ENCODE measurements at places on chromosomes 2 and 18.
A peak's percentile ranks its signal among the peaks of the same experiment; 100 is the strongest.

- DNase-seq, result no peak
Measured at GRCh38 chr2:165448406-165448805, 21.1 kb upstream of the CSRNP3 start.

DNA sequence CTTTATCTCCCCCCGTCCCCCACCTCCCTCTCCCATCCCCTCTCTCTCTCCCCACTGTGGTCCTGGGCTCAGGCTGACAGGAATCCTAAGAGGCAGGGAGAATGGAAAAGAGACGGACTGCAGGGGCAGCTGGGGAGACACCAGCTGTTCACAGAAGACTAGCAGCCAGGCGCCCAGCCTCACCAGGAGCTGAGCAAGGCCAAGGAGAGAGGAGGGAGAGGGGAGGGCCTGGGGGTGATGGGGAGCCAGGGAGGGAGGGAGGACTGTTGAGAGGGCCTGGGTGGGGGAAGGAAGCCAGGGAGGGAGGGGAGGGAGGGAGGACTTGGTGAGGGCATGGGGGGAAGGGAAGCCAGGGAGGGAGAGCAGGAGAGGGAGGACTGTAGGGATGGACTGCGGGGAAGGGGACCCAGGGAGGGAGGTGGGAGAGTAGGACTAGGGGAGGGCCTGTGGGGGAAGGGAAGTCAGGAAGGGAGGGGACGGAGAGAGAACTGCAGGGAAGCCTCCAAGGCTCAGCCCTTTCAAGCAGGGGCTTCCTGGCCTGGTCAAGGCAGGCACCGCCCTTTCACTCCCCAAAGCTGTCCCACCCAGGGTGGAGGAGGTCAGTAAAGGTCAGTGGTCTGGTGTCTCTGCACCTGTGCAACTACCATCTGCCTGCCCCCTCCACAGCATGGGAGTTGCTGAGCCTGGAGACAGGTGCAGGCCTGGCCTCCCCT is 517.7 kb upstream of the MYT1L start:
- DNase-seq, result no peak

DNA sequence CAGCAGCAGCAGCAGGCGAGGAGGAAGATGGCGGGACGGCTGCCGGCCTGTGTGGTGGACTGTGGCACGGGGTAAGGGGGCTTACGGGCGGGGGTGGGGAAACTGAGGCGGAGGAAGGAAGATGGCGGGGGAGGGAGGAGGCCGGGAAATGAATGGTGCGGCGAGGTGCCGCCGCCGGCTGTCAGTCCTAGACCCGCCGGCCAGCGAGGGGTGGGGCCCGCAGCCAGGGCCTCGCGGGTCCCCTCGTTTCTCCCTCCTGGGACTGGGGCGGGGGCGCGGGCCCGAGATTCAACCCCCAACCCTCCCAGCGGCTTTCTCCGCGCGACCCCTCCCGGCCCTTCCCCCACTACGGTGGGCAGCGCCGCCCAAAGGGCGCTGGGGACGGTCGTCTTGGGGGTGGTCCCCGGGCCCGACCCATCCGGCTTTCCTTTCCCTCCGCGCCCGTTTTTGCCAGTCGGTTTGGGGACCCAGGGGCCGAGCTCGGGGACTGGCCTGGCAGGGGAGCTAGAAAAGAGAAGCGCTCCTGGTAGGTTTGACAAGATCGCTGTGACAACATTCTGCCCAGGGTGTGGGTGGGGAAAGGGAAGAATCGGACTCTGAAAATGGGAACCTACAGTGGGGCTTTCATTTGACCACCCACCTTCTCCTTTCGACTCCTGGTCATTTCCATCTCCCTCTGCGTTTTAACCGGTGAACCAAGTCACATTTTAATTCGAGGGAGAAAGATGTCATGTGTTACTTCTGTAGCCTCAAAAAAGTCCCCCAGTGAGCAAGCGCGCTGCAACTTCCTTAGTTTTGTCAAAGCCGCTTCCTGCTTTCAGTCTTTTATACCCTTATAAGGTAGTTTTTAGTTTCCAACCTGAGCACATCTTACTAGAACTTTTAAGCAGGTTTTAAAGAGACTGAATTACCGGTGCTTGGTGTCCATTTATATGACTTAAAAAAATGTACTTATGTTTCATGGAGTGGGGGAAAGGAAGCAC is 655 bp downstream of the ACTR3 start:
- DNase-seq, result peak; percentile 53

- DNase-seq, result no peak
Measured at GRCh38 chr2:186822323-186822722, 26.6 kb downstream of the ZSWIM2 start.

GRCh38 chr2:54725343-54726099 is 2.1 kb downstream of the EML6 start:
- no peak for DNase-seq

DNA sequence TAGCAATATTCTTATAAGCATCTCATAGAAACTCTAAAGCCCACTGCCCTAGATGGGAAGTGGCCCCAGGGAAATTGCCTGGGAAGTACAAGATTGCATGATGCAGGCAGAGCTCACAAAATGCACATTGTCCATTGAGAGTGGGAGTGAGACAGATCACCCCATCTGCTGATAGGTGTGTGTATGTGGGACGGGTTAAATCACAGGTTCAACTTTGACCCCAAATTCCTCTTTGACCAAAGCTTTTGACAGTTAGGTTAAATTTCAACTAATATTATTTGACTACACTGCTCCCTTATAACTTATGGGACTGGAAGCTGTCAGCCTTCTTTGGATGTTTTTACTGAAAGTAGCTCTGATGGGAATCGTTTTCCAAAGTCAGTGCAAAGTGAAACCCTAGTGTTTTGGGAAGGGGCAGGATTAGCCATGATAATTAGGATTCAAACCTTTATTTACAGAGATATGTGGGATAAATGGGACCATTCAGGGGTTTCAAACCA is 11.4 kb upstream of the FABP1 start:
- DNase-seq, result peak; percentile 17

Measured in SK-MEL-5 (cell line).